ENCODE measurements at places on chromosomes 3 and 15. TPM values are rescaled to one million over a fixed set of nuclear protein-coding genes. Genes with fewer than 3 reads are reported as not detected.

GRCh38 chr15:100663915-100664281, 61.5 kb downstream of the ASB7 start:
- H3K27me3 ChIP-seq = no peaks in the 10 kb centered on the region
- H3K4me3 ChIP-seq = no peak overlapping the region
- H3K36me3 ChIP-seq = no peaks in the 10 kb centered on the region
- no peak overlapping the region for H3K27ac ChIP-seq
- H3K4me1 ChIP-seq = no peaks in the 10 kb centered on the region
- no peak for DNase-seq

GRCh38 chr15:67587331-67587730, 44.8 kb downstream of the MAP2K5 start:
- DNase-seq = no peak
- H3K27me3 ChIP-seq = no peaks in the 10 kb centered on the region
- no peak overlapping the region for H3K27ac ChIP-seq
- no peaks in the 10 kb centered on the region for H3K36me3 ChIP-seq
- no peaks in the 10 kb centered on the region for H3K4me1 ChIP-seq

DNA sequence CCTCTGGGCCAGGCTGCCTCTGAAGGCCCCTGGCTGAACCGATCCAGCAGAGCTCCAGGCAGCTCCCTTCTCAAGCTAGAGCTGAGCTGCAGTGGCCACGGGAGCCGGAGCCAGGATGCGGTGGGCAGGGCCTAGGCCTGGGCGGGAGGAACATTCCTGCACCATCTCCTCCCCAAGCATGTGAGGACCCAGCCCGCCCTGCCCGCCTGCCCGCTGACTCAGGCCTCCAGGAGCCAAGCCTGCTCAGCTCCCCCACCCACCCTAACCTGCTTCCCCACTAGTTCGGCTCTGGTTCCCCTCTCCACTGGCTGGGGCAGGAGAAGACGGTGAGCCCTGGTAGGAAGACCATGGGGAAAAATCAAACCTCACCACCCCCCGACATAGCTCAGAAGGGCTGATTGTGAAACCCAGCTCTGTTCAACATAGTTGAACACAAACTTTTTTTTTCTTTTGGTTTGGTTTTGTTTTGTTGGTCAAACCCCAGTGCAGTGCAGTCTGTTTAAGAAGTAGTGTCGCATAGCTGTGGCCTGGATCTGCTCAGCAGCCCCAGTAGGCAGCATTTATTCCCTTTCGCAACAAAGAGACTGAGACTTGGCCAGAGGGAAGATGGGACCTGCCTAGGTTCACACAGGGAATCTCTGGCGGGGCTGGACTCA, 13.5 kb downstream of the SNX33 start:
- peaks cover 60% of the 10 kb centered on the region for H3K4me1 ChIP-seq
- H3K27me3 ChIP-seq = no peaks in the 10 kb centered on the region
- peak; percentile 82 for DNase-seq
- H3K36me3 ChIP-seq = no peaks in the 10 kb centered on the region
- peak overlapping the region; percentile 85 for H3K27ac ChIP-seq

- no peak for DNase-seq
- no peak overlapping the region for H3K4me3 ChIP-seq
- no peaks in the 10 kb centered on the region for H3K4me1 ChIP-seq
- 0 out of 2 replicates have a peak, but pooled peaks cover 8% of the 10 kb centered on the region for H3K27me3 ChIP-seq
- H3K27ac ChIP-seq = no peak overlapping the region
These were observed 213.8 kb downstream of the NR2F2 start for GRCh38 chr15:96544162-96544756.

GRCh38 chr15:82181371-82181770, 81.2 kb downstream of the EFL1 start:
- H3K27ac ChIP-seq = no peak overlapping the region
- no peak for DNase-seq
- no peak overlapping the region for H3K4me3 ChIP-seq

DNA sequence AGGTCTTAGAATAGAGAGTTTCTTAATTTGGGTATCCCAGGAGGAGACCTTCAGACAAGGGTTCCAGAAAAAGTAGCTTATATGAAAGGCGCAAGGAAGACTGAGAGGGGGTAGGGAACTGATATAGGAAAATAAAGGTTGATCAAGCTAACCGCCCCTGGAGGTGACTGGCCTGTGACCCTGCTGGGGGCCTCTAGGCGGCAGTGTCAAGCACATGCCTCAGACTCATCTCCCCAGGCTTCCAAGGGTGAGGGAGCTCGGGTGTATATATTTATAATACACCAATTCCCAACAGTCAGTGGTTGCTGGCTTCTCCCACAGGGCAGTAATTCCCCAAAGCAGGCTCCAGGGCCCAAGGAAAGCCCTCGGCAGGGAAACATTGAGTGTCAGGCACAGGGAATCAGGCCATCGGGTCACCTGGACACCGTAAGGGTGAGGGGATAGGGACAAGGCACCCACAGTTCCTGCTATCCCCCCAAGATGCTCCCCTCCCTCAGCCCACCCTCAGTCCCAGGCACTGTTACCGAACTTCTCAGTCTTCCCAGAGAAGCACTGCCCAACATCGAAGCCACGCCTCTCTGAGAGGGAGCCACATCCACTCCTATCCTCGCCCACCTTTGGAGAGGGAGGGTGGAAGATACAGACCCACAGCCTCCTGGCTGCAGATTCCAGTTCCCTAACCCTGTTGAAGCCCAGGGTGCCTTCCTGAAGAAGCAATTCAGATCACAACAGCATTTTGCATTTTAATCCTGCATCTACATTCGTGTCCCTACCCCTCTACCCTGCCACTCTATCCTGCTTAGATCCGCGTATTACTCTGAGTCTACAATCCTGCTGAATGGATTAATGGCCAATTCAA, 19.5 kb upstream of the CAV3 start:
- no peaks in the 10 kb centered on the region for H3K27me3 ChIP-seq
- H3K4me3 ChIP-seq = no peak overlapping the region
- H3K36me3 ChIP-seq = no peaks in the 10 kb centered on the region
- no peak overlapping the region for H3K27ac ChIP-seq
- H3K4me1 ChIP-seq = no peaks in the 10 kb centered on the region

- DNase-seq = peak; percentile 37
- no peaks in the 10 kb centered on the region for H3K4me1 ChIP-seq
- H3K27ac ChIP-seq = no peak overlapping the region
- H3K27me3 ChIP-seq = no peaks in the 10 kb centered on the region
- H3K36me3 ChIP-seq = no peaks in the 10 kb centered on the region
These were observed 153.3 kb downstream of the P3H2 start for GRCh38 chr3:189967254-189967865.

Gene DPP8
- total RNA-seq = 27.5 TPM

Gene PLSCR2
- not detected for total RNA-seq

Gene B3GNT5
- 33.6 TPM for total RNA-seq

Gene CCDC9B
- total RNA-seq = 168 TPM
